ENCODE measurements at places on chromosomes 6 and 20. TPM values are rescaled to one million over a fixed set of nuclear protein-coding genes. Genes with fewer than 3 reads are reported as not detected.

- H3K4me3 ChIP-seq: no peak overlapping the region
- H3K36me3 ChIP-seq: peaks cover 40% of the 10 kb centered on the region
- H3K4me1 ChIP-seq: peaks cover 49% of the 10 kb centered on the region
- peak; percentile 43 for DNase-seq
- peaks cover 2% of the 10 kb centered on the region for H3K27me3 ChIP-seq
Observed at GRCh38 chr6:33197431-33198048, 2.9 kb downstream of the RXRB start.

- peak; percentile 82 for DNase-seq
- no peaks in the 10 kb centered on the region for H3K27me3 ChIP-seq
- no peak overlapping the region for H3K4me3 ChIP-seq
- H3K4me1 ChIP-seq: peaks cover 12% of the 10 kb centered on the region
Observed at GRCh38 chr20:5056801-5057599, 55.7 kb upstream of the SLC23A2 start.

Gene DOK5
- total RNA-seq: 0.53 TPM

- H3K27me3 ChIP-seq: no peaks in the 10 kb centered on the region
- no peak for DNase-seq
- no peak overlapping the region for H3K4me3 ChIP-seq
- no peaks in the 10 kb centered on the region for H3K4me1 ChIP-seq
- H3K27ac ChIP-seq: no peak overlapping the region
Observed at GRCh38 chr20:42678895-42679294, 510.8 kb downstream of the PTPRT start.

- no peak overlapping the region for H3K4me3 ChIP-seq
- no peak overlapping the region for H3K27ac ChIP-seq
- H3K4me1 ChIP-seq: no peaks in the 10 kb centered on the region
- no peak for DNase-seq
- no peaks in the 10 kb centered on the region for H3K27me3 ChIP-seq
Observed at GRCh38 chr6:124741341-124741740, 220.9 kb upstream of the RNF217 start.

GRCh38 chr6:1403851-1404712 is 14.7 kb downstream of the FOXF2 start:
- H3K4me1 ChIP-seq: no peaks in the 10 kb centered on the region
- no peak overlapping the region for H3K27ac ChIP-seq
- no peaks in the 10 kb centered on the region for H3K36me3 ChIP-seq

DNA sequence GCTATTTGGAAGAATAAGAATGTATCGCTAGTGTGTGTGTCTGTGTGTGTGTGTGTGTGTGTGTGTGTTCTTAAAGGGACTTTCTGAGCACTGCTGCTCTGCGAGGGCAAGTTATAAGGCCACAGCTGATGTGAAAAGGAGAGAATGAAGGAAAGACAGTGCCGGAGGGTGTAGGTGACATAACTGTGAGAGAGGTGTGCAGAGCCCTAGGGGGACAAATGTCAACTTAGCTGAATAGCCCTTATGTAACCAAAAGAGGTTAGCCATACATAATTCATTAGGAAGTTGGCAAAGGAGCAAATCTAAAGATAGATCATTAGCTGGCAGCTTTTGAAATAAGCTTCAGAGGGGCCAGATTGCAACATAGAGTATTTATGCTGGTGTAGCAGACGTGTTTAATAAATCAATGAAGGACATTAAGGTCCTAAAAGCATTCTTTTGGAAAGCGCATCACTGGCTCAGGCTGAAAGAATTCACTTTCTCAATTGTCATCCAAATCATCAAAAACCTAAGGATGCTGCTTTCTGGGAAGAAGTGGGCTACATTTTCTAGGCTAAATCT is 81.0 kb downstream of the NDUFAF5 start:
- no peak for DNase-seq
- no peak overlapping the region for H3K4me3 ChIP-seq
- no peak overlapping the region for H3K27ac ChIP-seq
- no peaks in the 10 kb centered on the region for H3K4me1 ChIP-seq
- peaks cover 5% of the 10 kb centered on the region for H3K27me3 ChIP-seq
- H3K36me3 ChIP-seq: no peaks in the 10 kb centered on the region

Gene MMP24
- not detected for total RNA-seq

Gene TRIM31
- total RNA-seq: not detected

- DNase-seq: peak; percentile 65
- H3K27me3 ChIP-seq: peaks cover 48% of the 10 kb centered on the region
- no peak overlapping the region for H3K4me3 ChIP-seq
- H3K4me1 ChIP-seq: no peaks in the 10 kb centered on the region
- H3K36me3 ChIP-seq: no peaks in the 10 kb centered on the region
- no peak overlapping the region for H3K27ac ChIP-seq
Observed at GRCh38 chr20:728256-728944, 39.9 kb downstream of the SLC52A3 start.

Gene KCNG1
- 1.6 TPM for total RNA-seq

Gene SNPH
- total RNA-seq: 3.4 TPM

DNA sequence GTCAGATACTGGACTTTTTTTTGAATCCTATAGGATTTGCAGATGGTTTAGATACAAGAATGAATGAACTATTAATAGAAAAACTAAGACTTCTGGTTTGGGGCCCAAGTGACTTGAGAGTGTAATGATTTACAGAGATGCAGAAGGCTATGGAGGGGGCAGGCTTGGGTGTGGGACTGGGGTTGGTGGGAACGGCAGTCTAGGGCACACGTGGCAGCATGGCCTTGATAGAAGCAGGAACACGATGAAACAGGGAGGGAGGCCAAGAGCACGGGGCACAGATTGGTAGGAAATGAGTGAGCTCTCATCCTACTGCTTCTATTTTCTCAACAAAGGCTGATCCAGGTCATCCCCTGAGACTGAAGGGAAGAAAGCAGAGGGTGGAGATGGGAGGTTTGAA is 3.4 kb upstream of the UST start:
- peaks cover 13% of the 10 kb centered on the region for H3K4me1 ChIP-seq
- H3K4me3 ChIP-seq: no peak overlapping the region
- no peak overlapping the region for H3K27ac ChIP-seq
- H3K27me3 ChIP-seq: peaks cover 5% of the 10 kb centered on the region
- H3K36me3 ChIP-seq: peaks cover 2% of the 10 kb centered on the region

DNA sequence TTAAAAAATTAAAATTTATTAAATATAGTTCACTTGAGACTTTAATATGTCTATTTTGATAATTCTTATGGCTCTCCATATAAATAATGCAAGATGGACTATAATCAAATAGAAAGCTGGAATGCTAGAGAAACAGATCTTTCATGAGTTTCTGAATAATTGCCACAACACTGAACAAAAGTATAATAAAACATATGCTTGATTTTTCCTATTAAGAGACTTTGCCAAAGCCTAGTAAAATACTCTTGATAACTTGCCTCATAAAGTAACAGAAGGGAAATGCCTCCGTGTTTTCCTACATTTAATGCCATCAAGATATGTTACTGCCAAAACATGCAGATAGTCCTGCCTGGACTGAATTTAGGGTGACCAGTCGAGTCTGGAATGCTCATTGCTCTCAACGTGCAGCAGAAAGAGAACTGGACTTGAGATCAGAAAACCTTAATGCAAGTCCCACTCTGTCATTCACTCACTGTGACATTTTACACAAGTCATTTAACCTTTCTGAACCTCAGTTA is 153.2 kb downstream of the AIG1 start:
- no peaks in the 10 kb centered on the region for H3K4me1 ChIP-seq
- H3K4me3 ChIP-seq: no peak overlapping the region
- DNase-seq: no peak
- peaks cover 2% of the 10 kb centered on the region for H3K36me3 ChIP-seq
- H3K27me3 ChIP-seq: no peaks in the 10 kb centered on the region
- no peak overlapping the region for H3K27ac ChIP-seq

- H3K27ac ChIP-seq: no peak overlapping the region
- no peaks in the 10 kb centered on the region for H3K36me3 ChIP-seq
- DNase-seq: no peak
- H3K4me1 ChIP-seq: no peaks in the 10 kb centered on the region
Observed at GRCh38 chr20:59774921-59775686, 158.3 kb downstream of the SYCP2 start.

GRCh38 chr6:12957321-12958051 is 240.9 kb downstream of the PHACTR1 start:
- H3K27ac ChIP-seq: no peak overlapping the region
- DNase-seq: peak; percentile 20
- peaks cover 35% of the 10 kb centered on the region for H3K27me3 ChIP-seq
